Stimulated activated CD4-positive, alpha-beta T cell treated with anti-CD3 and anti-CD28 coated beads, Interleukin-1b, Interleukin-23, amount 100 ng/mL, for 1 hour (primary cell): ENCODE measurements at places on chromosomes 7 and 10.

DNA sequence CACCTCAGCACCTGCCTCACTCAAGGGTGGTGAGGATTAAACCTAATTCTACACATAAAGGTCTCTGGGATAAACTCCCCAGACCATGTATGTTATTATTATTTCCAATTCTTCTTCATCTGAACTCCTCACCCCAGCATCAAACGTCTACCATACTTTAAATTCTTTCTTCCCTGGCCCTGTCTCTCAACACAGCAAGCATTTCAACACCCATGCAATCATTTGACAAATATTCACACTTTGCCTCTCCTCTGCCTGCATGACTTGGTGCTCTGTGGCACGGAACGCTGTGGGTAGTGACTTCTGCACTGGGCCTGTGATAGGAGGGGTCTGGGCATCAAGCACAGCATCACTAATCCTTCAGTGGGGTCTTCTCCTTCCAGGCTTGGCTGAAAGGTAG is 490.8 kb downstream of the TNS3 start:
- DNase-seq = no peak

DNA sequence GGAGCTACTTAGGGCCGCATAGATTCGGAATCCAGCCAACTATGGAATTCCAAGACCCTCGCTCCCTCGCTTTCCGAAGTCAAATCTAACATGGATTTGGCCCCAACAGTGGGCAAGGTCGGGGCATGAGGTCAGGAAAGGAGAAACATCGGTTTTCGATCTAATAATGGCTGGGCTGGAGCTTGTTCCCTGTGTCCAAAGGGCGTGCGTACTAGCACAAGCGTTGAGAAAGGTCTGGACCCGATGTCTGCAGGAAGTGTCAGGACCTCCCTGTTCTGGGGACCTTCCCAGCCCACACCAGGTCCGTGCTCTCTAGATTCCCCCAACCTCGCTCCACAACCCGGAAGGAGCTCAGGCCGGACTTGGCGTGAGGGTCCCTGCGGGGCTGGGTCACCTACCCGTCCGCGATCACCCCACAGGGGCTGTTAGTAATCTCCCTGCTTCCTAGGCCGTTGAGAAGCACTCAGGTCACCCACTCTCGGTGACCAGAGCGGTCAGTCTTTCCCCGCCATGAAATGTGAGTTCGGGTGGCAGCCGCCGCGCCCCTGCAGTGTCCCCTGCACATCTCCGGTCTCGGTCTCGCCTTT is 4.8 kb downstream of the FEZF1 start:
- no peak for DNase-seq

GRCh38 chr7:94394437-94395140 is at the start of gene COL1A2:
Gene COL1A2, plus strand, starts transcription at chr7:94394895. Its CDS starts 137 bp downstream, at chr7:94395032.
- DNase-seq = no peak

DNA sequence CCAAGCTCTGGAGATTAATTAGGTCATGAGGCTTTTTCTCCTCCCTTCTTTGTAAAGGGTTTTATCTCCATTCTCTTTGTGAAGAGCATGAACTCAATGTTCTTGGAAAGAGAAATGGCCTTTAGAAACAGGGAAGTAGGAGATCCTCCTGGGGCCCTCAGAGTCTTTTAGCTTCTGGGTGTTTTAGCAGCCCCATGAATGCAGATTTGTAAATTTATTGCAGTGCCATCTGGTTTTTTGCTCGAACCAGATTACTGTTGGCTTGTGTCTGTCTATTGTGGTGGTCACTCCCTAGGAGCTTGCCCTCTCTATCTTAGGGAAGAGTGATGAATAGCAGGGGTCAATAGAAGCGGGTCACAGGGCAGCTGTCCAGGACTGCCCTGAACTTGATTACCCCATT is 110.6 kb downstream of the BTRC start:
- DNase-seq = no peak

- DNase-seq = no peak
Observed at GRCh38 chr7:124781907-124782734, 16.5 kb upstream of the GPR37 start.

- no peak for DNase-seq
Observed at GRCh38 chr7:2326951-2327350, 12.7 kb upstream of the SNX8 start.

DNA sequence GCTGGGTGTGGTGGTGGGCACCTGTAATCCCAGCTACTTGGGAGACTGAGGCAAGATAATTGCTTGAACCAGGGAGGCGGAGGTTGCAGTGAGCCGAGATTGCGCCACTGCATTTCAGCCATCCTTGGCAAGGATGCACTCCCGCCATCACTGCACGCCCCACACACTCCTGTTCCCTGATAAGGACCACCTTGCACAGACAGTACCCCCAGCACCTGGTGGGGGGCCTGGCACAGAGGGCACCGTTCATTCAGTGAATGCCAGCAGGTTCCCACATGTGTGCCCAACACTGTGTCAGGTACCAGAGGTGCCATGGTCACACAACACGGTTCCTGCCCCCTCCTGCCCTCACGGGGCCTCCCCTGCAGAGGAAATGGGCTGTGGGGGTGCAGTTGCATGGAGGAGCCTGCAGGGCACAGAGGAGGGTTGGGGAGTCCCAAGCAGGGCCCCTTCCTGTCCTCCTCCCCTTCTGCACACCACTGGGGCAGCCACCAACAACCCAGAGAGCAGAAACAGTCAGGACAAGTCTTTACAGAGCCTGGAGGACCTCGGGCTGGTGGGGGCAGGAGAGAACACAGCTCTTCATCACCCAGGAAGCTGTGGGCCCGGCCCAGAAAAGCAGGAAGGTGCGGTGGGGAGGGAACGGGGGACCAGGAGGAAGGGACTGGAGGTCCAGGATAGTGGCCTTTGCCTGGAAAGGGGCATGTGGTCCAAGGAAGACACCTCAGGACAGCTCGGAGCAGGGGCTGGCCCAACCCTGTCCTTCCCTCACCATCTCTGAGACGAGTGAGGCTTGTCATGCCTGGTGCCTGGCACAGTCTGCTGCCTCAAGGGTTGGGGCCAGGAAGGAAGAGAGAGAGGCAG is 7.1 kb downstream of the CRYGN start:
- DNase-seq = no peak

- DNase-seq = no peak
Observed at GRCh38 chr10:109783286-109783685, 140.0 kb downstream of the XPNPEP1 start.

DNA sequence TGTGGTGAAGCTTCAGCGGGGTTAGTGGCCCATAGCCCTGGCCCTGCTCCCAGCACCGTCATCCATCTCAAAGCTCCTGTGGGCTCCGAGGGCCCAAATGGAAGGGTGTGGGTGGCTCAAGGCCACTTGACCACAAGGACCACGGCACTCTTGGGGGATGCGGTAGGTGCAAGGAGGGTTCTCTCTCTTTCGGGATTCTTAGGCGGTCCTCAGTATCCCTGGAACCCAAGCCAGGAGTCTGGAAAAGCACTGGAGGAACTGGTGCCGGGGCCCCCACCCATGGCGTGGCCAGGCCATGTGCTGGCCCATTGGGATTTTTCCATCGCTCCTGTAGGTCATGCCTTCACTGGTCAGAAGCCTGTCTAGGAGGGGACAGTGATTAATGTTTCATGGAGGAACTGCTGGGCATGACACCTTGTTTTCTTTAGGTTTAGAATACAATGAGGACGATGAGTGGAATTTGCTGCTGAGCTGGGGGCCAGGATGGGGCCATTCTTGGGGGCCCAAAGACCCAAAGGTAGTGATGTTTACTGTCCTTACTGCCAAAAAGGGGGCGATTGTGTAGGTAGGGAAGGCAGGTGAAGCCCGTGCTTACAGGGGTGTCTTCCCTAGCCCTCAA is 16.7 kb downstream of the AQP1 start:
- no peak for DNase-seq

DNA sequence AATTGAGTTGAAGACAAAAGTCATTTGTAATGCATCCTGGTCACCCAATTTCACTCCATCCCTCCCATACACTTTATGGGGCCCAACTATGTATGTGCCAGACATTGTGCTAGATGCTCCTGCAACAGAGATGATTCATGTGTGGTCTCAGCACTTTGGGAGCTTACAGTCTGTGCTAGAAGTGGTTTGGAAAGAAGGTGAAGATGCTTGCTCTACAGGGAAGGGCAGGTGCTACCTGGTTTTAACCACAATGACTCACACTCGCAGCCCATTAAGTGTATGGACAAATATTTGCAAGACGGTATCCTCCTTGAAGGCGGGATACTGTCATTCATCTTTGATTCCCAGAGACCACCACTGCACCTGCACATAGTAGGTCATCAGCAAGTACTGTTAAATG is 257.6 kb downstream of the OTUD1 start:
- DNase-seq = no peak

GRCh38 chr7:142873871-142874270 is 11.7 kb downstream of the TRPV6 start:
- no peak for DNase-seq

GRCh38 chr7:34184466-34184865 is 279.1 kb downstream of the BMPER start:
- DNase-seq = no peak

DNA sequence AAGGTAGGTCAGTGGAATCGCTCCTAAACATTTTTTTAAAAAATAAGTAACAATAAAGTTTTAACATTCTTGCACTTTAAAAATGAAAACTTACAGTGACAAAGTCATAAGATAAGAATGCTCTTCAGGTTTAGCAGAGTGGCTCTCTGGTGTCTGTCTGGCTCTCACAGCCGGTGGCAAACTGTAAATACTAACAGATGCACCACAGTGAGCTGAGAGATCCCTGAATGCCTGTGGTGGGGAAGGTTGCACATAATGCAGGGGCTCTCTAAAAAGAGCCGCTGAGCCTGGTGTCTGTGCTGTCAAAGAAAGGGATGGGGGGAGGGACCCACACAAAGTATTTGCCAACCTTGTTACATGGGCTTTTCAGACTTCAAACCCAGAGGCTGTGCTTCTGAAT is 498.3 kb downstream of the CCSER2 start:
- no peak for DNase-seq

DNA sequence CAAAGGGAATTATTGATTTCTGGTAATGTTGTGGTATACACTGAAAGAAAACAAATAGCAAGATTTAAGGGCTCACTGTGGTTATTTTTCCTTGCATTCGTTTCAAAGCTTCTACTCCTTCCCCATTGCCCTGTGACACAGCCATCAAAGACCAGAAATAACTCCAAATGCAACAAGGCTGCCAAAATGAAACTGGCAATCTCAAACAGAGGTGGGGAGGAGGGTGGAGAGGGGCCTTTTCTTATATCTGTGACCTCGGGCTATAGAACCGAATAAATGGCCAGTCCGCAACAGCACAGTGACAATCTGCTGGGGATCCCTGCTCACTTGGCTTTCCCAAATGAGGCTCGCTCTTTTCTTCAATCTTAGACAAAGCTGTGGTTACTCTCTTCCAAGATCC is 17.4 kb upstream of the SPOCK2 start:
- DNase-seq = no peak

DNA sequence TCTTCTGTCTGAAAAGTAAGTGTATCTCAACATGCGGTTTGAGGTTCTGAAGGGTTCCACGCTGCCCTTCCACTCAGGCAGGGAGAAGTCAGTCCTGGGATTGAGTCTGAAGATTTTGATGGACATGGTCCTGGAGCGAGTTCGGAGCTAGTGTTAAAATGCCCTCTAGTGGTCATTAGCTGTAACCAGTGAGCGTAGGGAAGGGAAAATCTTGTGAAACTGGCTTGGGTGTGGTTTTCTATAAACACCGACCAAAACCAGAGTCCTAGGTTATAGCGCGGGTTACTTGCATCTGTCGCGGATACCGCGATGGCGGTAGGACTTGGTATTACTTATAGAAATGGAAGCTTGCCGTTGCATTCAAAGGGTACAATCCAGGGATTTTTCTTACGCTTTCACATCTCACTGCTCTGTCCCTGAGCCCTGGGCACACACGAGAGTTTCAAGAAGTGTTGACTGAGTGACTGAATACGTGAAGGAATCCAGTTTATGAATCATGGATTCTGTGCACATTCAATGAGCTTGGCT is 348.2 kb upstream of the C7orf33 start:
- no peak for DNase-seq

- DNase-seq = no peak
Observed at GRCh38 chr10:89120931-89121763, 86.0 kb downstream of the CH25H start.

DNA sequence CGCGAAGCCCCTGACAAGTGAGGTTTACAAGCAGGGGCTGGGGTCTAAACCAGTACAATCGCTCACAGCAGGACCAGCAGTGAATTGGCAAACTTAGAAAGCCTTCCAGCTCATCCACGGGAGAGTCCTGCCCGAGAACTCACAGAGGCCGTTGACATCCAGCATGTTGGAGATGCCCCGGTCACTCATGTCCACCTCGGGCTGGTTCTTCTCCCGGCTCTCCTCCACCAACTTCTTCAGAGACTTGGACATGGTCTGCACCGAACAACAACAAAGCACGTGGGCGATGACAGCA is 447 bp downstream of the RSU1 start:
- no peak for DNase-seq

GRCh38 chr10:4885162-4885561 is 59.2 kb downstream of the AKR1E2 start:
- DNase-seq = no peak

GRCh38 chr10:91071786-91072185 is 148.7 kb upstream of the PCGF5 start:
- no peak for DNase-seq

GRCh38 chr7:95303013-95303905 is 21.1 kb downstream of the PON1 start:
- DNase-seq = no peak

GRCh38 chr7:100118388-100119071 is 628 bp downstream of the TAF6 start:
- no peak for DNase-seq

- no peak for DNase-seq
Observed at GRCh38 chr7:66464059-66464458, 164.6 kb upstream of the KCTD7 start.

DNA sequence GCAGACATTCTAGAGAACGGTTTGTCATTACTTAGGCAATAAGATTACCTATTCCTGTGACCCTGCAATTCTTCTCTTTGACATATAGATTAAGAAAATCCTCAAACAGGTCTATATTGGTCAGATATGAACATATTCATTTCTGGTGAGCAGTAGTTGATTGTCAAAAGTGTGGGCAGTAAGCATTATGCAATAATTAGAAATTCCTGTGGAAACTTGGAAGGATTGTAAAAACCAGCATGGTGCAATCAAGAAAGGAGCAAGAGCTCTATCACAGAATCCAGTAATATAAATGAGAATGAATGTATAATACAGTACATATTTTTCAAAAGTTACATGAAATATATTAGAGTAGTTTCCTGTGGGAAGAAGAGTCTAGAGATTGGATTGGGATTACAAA is 406.5 kb downstream of the SUGCT start:
- DNase-seq = no peak

- DNase-seq = no peak
Observed at GRCh38 chr10:75015442-75015841, 96.0 kb upstream of the SAMD8 start.
